CD4-positive, alpha-beta T cell treated with Interleukin-15 for 1 hour (primary cell): ENCODE measurements at places on chromosomes 7 and 10.

DNA sequence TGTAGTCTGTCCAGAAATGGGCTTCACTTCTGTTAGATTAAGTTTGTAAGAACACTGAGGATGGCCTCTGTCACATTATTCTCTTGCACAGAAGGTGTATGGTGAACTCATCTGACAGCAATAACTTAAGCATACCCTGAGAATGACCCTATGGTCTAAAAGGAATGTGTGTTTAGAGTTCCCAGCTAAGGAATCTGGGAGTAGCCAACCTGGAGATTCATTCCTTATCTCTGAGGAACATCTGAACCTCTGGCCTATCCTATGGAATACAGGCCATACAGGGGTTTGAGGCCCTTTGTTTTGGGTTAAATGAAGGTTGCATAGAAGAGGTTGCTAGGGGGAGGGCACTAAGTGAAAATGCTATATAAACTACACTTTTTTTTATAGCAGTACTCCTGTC is 41.4 kb downstream of the LAMB4 start:
- no peak for DNase-seq

GRCh38 chr7:5638994-5639393 is 142.5 kb downstream of the RNF216 start:
- no peak for DNase-seq

DNA sequence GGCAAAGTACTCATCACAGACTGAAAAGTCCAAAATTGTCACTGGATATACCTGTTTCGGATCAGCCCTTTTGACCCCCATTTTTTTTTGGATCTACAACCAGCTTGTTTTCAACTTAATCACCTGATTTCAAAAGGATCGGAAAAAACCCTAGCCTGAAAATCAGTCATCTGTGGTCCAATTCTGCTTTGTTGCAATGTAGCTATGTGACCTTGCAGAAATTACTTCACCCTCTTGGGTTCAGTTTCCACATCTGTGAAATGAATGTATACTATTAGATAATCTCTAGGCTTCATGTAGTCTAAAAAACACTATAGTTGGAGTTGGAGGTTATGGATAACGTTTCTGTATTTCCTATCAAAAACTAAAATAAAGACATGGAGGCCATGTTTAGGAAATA is 37.1 kb downstream of the STEAP4 start:
- DNase-seq = no peak

DNA sequence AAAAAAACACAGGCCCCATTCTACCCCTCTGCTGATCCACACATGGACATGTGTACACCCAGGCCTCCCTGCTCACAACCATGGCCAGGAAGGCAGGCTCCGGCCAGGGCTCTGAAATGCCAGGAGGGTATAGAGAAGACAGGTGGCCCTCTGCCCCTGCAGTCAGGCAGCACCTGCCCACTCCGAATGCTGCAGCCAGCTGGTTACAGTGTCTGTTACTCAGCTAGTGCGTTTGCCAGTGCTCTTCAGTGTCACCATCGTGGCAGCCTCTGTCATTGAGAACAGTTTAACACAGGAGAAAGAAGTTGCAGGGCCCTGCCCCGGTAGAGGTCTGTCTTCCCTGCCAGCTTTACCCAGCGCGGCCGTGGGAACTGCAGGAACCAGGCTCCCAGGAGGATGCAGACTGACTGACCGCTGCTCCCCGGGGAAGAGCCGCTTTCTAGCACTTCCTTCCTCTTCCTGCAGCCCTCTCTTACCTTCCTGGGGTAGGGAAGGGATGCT is 128.8 kb upstream of the FAM20C start:
- DNase-seq = peak; percentile 15

GRCh38 chr7:93884541-93884940 is 6.0 kb downstream of the TFPI2 start:
- DNase-seq = no peak

DNA sequence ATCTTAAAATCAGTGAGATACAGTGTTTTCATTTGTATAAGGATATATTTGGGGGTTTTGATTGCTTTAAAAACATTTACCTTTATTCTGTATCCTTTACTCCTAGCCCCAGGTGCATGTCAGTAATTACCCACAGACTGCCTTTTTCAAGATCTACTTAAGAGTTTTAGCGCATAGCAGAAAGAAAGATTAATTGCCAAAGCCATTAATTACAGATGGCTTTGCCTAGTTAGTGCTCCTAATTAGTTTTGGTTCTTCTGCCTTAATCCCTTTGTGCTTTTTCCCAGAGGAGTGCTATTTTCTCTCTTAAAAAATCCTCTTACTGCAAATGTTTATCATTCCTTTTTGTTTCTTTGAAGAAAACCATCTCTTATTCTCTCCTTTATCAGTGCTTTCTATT is 122.8 kb downstream of the MAPK8 start:
- DNase-seq = no peak

DNA sequence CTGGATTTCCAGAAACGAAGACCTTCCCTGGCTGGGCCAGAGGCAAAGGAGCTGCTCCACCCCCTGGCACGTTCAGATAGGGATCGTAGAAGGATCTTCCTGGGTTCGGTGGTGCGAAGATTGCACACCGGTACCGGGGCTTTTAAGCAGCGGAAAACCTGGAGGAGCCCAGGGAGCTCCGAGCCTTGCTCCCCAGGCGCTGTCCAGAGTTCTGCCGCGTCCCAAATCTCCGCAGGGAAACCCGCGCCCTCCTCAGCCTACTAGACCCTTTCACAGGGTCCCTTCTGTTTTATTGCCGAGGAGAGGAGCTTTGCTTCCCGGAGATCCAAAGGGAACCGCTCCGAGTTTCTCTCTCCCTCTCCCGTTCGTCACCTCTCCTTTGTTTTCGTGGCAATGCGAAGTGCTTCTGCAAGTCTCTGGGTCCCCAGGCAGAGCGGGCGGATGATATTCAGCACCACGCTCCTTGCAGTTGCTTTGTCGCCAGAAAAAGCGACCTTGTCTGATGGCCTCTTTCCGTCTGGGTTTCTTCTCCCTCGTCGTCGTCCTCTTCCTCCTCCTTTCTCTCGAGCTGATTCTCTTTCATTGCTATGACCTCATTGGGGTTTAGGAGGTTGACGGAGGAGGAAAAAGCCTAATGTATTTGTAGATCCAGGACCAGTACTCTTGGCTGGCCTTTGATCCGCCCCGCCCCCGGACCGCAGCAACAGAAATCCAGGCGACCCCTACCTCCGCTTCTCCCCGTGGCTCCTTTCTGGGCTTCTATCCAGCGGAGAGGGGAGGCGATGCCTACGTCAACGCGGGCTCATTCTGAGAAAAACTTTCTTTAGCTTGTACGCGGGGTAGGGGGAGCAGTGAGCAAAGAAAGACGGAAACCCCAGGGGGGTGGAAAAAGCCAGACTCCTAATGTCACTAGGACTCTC is at the start of gene TMEM196:
TSS of gene TMEM196 (minus strand) at position 777 of the 920 bp plus-strand sequence. CDS start 921 bp downstream, outside the sequence.
- DNase-seq = no peak

DNA sequence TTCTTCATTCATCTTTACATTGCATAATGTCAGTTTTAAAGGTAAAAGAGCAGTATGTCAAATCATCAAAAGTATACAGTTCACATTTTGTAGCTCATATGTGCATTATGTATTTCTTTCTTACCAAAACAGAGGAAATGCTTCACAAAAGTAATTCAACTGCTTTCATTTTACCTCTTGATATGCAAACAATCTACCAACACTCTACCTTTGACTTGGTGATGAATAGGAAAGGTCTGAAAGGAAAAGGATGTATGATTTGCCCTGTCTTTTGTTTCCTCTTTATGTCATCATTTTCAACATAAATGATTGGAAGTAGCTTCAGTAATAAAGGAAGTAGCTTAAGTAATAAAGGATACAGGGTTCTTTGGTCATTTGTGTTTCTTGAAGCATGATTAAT is 846.7 kb downstream of the NXPH1 start:
- DNase-seq = no peak

GRCh38 chr7:55237156-55237893 is 127.8 kb upstream of the LANCL2 start:
- no peak for DNase-seq

DNA sequence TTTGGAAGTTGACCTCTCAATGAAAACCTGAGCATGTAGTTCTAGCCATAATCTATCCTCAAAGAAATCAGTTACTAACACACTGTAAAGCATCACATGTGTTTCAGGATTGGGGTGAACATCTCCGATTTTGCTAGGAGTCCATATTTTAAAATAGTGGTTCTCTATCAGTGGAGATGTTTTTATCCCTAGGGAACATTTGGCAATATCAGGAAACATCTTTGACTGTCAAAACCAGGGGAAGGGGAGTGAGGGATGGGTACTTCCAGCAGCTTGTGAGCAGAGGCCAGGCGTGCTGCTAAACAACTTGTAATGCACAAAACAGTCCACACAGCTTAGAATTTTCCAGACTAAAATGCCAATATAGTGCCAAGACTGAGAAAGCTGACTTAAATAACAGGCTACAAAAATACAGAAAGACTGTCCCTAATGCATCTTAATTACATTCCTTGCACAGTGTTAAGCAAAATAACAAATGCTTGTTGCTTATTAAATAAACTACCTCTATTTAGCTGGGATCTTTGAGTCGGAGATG is 120.9 kb downstream of the CRPPA start:
- DNase-seq = no peak

- DNase-seq = no peak
Measured at GRCh38 chr7:40186586-40186985, 51.8 kb downstream of the SUGCT start.

DNA sequence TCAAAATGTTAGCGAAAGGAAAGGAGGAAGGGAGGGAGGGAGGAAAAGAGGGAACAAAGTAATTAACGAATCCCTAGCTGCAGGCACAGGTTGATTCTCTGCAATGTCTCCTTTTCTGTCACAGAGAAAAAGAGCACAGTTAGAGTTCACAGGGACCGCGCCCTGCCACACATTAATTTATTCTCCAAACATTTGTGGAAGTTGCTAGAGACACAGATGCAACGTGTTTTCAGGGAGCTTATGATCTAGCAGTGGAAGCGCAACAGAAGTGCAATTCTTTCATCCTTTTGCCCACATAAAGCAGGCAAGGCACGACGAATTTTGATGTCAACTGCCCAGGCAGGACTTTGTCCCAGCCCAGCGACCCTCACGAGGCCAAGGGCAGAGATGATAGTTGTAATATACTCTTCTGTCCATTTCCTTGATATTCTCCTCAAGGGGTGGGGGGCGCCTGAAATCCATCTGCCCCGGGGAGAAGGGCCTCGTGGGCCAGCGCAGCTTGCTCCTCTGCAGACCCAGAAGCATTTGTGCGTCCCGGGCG is 101.7 kb upstream of the ZNF438 start:
- no peak for DNase-seq

DNA sequence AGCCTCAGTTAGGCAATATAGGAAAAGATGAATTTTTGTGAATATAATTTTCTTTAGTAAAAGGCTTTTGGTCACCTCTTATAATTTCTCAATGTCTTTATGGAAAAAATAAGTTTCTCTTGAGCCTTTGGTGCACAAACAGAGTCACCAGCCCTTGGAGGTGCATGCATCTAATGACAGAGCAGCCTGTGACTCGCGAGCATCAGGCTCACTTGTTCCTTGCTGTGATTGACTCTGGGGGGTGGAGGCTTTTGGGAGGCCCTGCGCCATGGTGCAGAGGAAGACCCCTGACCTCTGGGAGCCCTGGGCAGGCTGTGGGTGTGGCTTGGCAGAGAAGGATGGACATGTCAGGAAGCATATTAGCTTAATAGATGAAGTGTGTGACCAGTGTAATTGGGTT is 60.2 kb downstream of the FIGNL1 start:
- no peak for DNase-seq

DNA sequence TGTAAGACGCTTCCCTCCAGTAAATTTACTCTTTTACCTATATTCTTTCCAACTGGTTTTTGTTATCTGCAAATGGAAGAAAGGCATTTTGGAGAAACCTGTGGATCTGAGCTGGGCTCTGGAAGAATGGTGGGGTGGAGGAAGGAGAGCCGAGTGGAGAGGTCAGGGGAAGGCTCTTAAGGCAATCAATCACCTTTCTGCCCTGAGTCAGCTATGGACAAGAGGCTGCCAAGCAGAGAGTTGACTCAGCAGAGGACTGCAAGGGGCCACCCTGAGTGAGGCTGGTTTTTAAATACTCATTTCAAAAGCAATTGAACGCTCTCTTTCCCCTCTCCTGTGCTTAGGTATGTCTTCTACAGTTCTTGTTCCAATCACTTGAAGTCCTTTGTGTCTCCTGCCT is 81.8 kb downstream of the SPAG6 start:
- DNase-seq = no peak

- no peak for DNase-seq
Measured at GRCh38 chr10:103636492-103636891, 143.0 kb downstream of the NEURL1 start.

DNA sequence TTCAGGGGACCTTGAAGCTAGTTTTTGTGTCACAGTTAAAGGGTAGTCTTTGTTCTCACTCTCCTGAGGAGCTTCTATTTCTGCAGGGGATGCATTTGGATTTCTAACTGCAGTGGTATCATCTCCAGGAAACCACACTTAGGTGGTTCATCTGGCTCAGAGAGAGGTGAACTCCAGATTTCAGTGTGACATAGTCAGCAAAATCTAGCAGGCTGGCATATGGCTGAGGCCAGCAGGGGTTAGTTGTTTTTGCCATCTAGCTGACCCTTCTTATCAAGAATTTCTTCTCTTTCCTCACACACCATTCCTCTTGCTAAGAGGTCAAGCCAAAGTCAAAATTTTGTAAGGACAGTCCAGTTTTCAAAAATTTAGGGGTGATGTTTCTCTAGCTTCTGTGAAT is 248.2 kb downstream of the REEP3 start:
- no peak for DNase-seq

- no peak for DNase-seq
Measured at GRCh38 chr7:78578686-78579085, 780.1 kb downstream of the PHTF2 start.

DNA sequence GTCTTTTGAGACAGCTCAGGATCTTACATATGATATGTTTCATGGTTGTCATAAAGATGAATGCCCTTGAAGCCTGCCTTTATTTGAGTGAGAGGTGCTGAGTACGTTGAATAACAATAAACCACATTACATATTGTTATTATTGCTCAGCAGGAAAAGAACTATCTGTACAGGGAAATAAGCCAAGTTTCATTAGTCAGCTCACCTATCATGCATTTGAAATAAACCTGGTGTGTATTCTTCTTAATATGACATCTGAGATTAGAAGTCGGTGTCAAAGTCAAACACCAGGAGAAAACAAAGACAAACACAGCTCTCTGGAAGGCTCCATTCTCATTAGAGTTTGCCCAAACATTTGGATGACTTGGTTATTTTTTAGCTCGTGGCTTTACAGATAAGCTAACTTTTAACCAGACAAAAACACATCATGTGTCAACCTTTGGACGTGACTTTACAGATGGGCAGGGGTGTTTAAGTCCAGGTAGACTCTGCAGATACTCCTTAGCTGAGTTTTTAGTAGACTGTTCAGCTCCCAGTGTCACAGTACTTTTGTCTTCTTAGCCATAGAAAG is 71.2 kb upstream of the AOAH start:
- no peak for DNase-seq
